ENCODE measurements at places on chromosomes 16 and 17.

GRCh38 chr16:8989099-8989878, 25.6 kb upstream of the USP7 start:
- DNase-seq, result no peak

DNA sequence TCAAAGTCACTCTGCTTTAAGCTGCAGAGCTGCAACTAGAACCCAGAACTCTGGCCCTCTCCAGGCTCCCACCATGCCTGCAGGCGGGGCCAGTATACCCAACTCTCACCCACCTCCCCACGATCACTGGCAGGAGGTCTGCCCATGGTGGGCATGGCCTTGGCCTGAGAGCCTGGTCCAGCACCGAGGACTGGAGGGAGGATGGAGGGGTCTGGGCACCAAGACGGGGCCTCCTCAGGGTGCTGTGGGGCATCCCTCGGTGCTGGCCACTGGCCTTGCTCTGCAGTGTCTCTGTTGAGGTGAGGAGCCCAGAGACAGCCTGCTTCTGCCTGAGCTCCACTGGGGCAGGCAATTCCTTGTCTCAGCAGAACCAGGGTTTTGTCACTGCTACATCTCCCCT, 1.5 kb upstream of the KRT16 start:
- DNase-seq, result no peak

DNA sequence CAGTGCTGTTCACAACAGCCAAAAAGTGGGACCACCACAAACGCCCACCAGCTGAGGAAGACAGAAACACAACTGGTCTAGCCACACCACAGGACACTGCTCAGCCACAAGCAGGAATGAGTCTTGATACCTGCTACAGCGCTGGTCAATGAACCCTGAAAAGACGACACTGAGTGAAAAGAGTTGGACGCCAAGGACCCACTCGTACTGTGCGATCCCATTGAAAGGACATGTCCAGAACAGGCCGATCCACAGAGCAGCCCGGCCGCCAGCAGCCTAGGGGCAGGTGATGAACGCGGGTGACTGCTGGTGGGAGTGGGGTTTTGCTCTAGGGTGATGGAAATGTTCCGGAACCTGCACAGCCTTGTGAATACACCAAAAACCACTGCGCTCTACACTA, 10.6 kb upstream of the SLC38A8 start:
- no peak for DNase-seq

- no peak for DNase-seq
Observed at GRCh38 chr17:64022611-64023063, 2.2 kb upstream of the ICAM2 start.

All from RWPE2 (cell line).